Stimulated activated CD8-positive, alpha-beta memory T cell treated with anti-CD3 and anti-CD28 coated beads, Interleukin-4, amount 100 ng/mL, for 4 hours (primary cell): ENCODE measurements at places on chromosomes 3 and 15.

DNA sequence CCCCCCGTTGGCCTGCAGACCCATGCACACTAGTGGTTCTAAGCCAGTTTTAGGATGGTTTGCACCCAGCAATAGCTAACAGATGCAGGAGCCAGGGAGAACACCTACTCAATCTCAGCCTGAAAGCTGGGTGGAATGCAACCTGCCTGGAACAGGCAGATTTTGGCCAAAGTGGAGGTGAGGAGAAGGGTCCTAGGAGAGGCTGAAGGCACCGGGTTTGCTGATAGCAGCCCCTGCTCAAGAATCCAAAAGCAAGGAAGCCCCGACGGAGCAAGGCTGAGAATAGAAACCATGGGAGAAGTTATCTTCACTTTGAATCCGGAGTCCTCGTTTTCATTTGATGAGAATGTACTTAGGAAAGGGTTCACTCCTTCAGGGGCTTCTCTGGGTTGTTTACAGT lies 9.9 kb downstream of the RRP9 start:
- no peak for DNase-seq

DNA sequence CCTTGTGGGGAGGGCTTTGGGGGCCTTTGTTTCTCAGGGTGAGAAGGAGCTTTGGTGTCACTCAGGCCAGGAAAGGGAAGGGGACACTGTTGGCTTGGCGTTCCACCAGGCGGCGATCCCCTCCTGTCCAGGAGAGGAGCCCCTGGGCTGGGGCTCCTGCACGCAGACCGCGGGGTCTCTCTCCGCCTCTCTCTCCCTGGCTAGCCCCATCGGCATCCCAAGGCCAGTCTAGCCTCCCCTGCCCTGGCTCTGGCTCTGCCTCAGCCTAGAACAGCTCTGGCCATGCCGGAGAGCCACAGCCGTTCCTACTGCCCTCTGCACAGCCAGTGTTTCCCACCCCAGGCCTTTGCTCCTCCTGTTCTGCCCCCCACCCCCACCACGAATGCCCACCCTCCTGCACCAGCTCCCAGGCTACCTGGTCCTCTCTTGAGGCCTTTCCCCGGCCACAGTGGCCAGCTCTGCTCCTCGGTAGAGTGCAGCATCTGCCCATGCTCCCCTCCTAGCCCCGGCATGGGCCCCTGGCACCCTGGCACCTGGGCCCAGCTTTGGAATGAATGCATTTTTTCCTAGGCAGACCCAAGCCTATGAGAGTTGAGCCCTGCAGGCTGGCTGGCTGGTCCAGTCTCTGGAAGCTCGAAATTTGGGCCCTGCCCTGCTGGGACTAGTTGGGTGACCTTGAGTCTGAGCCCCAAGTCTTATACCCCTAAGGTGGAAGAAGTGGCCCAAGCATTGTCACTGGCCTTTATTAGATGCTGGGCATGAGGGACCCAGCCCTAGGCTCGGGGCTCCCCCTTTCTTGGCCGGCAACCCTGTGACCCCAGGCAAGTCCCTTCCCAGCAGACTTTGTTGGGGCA lies 2.4 kb downstream of the PLXNA1 start:
- DNase-seq = no peak

- DNase-seq = no peak
Measured at GRCh38 chr3:27607370-27607769, 114.8 kb downstream of the EOMES start.

- DNase-seq = no peak
Measured at GRCh38 chr3:49759226-49759625, 27.1 kb downstream of the IP6K1 start.

DNA sequence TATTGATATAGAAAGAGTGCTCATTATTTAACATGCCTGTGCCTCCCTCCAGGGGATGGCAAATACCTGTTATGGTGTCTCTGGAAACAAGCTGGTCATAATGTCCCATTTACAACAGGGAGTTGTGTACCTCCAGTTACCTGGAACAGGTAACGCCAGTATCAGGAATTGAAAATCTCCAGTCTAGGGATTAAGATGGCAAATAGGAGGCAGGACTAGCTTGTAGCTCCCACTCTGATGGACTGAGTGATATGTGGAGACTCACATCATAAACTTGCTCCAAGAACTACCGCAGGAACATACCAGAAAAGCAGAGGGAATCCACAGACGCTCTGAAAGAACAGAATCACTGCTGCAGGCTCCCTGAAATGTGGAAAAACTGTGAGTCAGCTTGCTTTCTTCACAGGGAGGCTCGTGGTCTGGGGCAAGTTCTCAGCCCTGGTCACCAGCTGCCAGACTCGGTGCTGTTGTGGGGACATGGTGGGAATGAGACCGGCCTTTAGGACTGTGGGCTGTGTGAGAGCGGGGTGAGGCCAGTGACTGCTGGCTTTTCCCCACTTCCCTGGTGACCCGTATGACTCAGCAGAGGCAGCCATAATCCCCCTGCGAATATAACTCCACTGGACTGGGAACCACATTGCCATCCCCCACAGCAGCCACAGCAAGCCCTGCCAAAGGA lies 97.4 kb downstream of the KCNAB1 start:
- DNase-seq = no peak

DNA sequence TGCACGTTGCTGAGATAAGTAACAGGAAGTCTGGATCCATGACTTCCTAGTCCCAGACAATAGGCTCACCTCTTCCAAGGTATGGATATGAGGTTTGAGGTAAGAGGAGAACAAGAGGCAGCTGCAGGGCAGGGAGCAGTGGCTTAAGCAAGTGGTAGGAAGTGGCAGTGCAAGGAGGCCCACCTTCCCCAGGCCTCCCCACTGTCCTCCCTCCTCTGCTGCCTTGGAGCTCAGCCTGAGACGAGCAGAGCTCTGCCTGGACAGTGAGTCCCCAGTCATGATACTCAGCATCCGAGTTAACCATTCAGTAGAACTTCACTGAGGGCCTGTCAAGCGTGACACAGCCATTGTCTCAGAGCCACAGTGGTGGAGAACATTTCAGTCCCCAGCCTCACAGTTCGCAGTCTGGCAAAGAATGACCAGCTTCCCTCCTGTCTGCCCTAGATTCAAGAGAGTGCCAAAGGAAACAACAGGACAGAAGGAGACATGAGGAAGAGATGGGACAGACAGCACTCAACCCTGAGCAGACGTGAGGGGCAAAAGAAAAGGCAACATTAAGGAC lies 41.4 kb upstream of the BOC start:
- DNase-seq = no peak

- DNase-seq = no peak
Measured at GRCh38 chr15:80404761-80405553, 775 bp downstream of the ARNT2 start.

GRCh38 chr3:174862101-174862500 lies 3.0 kb downstream of the NAALADL2 start:
- DNase-seq = no peak

DNA sequence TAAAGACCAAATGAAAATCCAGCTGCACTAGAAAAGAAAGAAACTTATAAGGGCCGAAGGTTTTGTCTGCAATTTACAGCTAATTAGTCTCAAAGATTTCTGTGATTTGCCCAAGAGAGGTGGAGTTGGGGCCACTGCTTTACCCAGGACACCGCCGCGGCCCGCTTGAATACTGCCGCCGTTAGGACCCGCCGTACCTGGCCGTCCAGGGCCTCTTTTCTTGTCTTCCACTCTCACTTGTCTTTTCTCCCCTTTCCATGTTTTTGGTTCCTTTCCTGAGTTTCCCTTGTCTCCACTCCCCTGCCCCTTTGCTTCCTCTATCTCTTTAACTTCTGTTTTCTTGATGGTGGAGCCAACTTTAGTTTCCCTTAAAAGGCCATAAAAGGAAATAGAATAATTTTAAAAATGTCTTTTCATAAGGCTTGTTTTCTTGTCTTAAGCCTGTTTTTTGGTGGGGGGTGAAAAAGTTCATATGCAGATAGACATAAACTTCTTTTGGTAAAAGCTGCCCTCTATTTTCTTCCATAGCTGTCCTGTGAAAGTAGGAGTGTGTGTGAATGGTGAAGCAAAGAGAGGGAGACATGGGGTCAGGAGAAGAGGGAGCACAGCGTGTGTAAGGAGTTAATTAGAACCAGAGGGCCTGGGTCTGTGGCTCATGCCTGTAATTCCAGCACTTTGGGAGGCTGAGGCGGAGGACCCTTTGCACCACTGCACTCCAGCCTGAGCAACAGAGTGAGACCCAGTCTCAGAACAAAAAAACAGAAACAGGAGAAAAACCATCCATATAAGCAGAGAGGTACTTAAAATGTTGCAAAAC lies 16.0 kb upstream of the CCNL1 start:
- DNase-seq = no peak

- DNase-seq = no peak
Measured at GRCh38 chr3:2879587-2879986, 230.6 kb downstream of the IL5RA start.

GRCh38 chr3:135760581-135760980 lies 204.9 kb upstream of the PPP2R3A start:
- DNase-seq = no peak

GRCh38 chr3:13598201-13598600 lies 49.3 kb downstream of the FBLN2 start:
- no peak for DNase-seq

GRCh38 chr15:52318729-52319500 lies 23.3 kb upstream of the MYO5C start:
- no peak for DNase-seq

DNA sequence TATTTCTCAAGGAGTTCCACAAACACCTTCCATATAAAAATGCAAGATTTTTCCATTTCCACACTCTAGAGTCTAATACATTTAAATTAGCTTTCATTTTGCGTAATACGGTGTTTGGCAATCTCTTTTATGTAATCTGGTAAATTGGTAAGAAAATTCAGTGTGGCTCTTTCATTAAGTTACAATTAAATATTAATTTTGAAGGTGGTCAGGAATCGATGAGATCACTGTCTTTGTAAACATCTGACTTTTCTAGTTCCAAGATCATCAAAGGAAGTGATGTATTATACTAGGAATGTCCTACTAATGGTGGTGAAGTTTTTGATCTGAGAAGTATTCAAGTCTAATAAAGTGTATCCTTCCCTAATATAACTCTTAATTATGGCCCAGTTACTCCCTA lies 1.1 kb upstream of the UTS2B start:
- no peak for DNase-seq

GRCh38 chr15:26702381-26702780 lies 70.5 kb downstream of the GABRB3 start:
- DNase-seq = no peak

- DNase-seq = no peak
Measured at GRCh38 chr3:150540991-150541390, 5.3 kb downstream of the SERP1 start.

DNA sequence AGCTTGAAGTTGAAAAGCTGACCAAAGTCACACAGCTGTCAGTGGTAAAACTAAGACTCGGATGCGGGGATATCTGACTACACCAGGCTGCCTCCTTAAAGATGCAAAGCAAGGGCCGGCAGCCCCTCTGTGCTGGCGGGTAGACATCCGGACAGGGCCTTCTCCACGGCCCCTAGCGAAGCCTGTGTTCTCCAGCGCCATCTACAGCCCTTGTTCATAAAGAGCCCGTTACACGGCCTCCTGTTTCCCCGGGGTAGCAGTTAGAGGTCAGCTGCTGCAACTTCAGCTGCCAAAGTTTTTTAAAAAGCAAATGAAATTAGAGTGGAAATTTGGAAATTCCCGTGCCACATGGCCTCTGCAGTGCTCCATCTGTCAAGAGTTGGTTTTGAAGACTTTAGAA lies 383.0 kb downstream of the TBL1XR1 start:
- no peak for DNase-seq

DNA sequence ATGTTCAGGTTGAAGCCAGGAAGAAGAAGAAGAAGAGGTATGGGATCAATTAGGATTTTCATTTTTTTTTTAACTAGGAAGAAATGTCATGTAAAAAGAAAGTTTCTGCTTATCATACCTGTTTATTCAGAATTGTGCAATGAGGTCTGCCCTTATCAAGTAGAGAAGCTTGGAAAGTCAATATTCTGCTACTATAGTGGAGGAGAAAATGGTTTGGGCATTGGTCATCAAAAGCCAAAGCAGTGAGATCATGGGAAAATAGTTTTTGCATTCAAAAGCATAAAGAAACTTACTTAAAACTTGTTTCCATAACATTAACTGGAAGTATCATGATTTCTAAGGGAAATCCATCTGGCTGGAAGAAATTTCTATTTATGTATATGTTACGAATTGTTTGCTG lies 1239.2 kb downstream of the NSUN3 start:
- DNase-seq = no peak

- DNase-seq = no peak
Measured at GRCh38 chr3:158169091-158169491, 59.2 kb downstream of the RSRC1 start.

DNA sequence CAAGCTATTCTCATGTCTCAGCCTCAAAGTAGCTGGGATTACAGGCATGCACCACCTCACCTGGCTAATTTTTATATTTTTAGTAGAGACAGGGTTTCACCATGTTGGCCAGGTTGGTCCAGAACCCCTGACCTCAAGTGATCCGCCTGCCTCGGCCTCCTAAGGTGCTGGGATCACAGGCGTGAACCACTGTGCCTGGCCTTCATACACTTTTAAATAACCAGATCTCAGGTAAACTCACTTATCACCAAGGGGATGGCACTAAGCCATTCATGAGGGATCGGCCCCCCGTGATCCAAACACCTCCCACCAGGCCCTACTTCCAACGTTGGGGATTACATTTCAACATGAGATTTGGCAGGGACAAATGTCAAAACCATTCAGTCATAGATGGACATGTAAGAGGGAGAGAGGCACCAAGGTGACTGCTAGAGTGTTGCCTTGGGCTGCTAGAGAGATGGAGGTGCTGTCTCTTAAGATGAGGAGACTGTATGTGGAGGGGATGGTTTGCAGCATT lies 13.3 kb upstream of the DOCK3 start:
- DNase-seq = no peak

DNA sequence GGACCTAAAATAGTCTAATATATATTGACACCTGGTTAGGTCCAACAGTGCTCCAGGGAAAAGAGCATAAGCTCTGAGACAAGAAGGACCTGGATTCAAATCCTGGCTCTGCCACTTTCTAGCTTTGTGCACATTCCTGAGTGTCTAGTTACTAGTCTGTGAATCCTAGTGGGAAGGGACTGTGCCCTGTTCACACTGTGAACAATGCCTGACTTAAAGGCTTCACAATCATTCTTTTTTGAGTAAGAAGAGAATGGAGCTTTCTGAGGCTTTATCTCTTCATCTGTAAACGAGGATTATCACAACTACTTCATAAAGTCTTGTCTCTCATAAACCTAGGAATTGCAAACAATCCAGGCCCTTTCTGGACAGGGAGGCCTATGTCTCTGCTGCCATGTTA lies 235.9 kb downstream of the SOX2 start:
- DNase-seq = no peak

- DNase-seq = no peak
Measured at GRCh38 chr3:33229066-33229465, 10.5 kb upstream of the SUSD5 start.

- DNase-seq = no peak
Measured at GRCh38 chr15:83698294-83698693, 44.4 kb downstream of the ADAMTSL3 start.

- DNase-seq = no peak
Measured at GRCh38 chr3:131975047-131975446, 59.8 kb downstream of the CPNE4 start.

GRCh38 chr3:150770681-150771080 lies 7.7 kb upstream of the SIAH2 start:
- DNase-seq = no peak
